ENCODE measurements at places on chromosomes 1 and 21.

- no peak for DNase-seq
Observed at GRCh38 chr1:180184041-180184440, 29.4 kb downstream of the QSOX1 start.

- no peak for DNase-seq
Observed at GRCh38 chr1:236027104-236027503, 37.8 kb downstream of the NID1 start.

- DNase-seq: no peak
Observed at GRCh38 chr1:43495204-43495603, 35.5 kb upstream of the PTPRF start.

GRCh38 chr1:202968895-202969295 lies 1.8 kb upstream of the CYB5R1 start:
- DNase-seq: peak; percentile 67

- DNase-seq: peak; percentile 57
Observed at GRCh38 chr1:243325305-243325890, 69.6 kb downstream of the SDCCAG8 start.

DNA sequence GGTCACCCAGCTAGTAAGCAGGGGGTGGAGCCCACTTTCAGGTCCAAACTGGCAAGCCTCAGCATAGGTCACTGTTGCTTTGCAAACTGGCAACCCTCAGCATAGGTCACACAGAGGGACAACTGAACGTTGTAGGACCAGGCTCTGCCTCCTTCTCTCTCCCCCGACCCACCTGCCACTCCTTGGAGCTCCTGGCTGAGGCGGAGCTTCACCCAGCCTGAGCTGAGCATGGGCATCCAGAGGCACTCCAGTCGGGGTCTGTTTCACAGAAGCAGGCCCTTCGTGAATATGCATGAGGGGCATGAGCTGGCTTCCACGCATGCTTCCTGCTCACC lies 24.2 kb downstream of the CAPZB start:
- DNase-seq: no peak

- no peak for DNase-seq
Observed at GRCh38 chr1:40273547-40274166, 15.6 kb downstream of the ZMPSTE24 start.
